ENCODE measurements at places on chromosomes 11 and 22.
A peak's percentile ranks its signal among the peaks of the same experiment; 100 is the strongest.

DNA sequence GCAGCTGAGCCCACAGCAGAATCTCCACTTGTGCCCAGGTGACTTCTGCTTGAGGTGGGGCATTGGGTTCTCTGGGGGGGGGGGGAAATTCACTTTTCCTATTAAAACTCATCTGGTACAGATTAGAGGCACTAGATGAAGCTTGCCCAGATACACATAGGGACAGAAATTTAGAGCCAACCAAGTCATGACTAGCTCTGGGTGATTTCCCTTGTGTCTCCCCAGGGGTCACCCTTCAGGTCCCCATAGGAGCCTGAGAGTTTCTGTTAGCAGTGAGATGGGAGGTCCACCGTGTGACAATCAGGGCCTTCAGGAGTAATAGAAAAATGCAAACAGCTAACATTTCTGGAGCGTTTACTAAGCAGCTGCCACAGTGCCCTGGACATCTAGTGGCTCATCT is 77.0 kb downstream of the NAT10 start:
- no peak for DNase-seq

DNA sequence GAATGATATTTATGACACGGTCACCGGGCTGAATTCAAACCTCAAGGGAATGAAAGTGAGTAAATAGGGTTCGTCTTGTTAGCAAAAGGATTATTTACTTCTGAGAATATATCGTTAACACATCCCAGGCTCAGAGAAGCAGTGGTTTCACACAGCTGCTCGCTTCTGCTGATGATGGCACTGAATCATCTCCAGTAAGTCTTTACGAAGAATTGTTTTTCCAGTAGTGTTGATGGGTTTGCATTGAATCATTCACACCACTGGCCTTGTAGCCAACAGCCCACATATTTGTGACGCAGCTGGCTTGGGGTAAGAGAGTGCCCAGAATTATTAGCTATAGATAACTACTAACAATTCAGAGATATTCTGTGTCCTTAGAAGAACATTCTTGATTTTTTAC is 236.3 kb downstream of the CADM1 start:
- no peak for DNase-seq

GRCh38 chr11:112637076-112637475 is 324.1 kb upstream of the NCAM1 start:
- DNase-seq = no peak

DNA sequence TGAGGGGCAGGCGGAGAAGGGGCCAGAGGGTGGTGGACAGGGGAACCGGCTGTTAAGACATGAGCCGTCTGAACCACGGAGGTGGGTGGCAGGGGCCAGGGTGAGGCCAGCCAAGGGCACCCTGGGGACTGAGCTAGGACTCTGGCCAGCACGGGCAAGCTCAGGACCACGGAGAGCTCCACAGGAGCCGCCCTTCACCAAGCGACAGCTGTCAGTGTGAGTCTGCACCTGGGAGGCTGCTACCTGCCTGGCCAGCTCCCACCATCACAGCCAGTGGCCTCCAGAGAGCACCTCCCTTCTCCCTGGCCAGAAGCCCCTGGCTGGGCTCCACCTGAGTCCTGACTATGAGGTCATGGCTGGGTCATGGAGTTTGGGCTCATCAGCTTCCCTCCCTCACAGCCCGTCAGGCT is 21.6 kb downstream of the MGAT3 start:
- DNase-seq = no peak

DNA sequence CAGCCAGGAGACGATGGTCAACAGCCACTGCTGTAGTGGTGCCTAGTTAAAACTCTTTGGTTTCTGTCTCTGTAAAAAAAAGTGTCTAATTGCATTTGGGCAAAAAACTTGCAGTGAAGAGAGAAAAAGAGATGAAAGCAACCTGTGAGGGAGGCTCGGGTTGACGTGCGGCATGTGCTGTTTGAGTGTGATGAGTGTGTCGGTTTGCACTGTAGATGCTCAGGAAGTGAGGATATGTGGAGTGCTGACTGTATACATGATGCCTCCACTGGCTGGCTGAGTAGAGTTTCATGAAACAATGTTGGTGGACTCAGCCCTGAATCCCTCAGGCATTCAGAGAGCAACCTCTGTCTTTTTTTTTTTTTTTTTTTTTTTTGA is 4.3 kb upstream of the DGCR6L start:
- DNase-seq = peak; percentile 48

- no peak for DNase-seq
Measured at GRCh38 chr22:42622061-42622710, 7.5 kb upstream of the POLDIP3 start.

DNA sequence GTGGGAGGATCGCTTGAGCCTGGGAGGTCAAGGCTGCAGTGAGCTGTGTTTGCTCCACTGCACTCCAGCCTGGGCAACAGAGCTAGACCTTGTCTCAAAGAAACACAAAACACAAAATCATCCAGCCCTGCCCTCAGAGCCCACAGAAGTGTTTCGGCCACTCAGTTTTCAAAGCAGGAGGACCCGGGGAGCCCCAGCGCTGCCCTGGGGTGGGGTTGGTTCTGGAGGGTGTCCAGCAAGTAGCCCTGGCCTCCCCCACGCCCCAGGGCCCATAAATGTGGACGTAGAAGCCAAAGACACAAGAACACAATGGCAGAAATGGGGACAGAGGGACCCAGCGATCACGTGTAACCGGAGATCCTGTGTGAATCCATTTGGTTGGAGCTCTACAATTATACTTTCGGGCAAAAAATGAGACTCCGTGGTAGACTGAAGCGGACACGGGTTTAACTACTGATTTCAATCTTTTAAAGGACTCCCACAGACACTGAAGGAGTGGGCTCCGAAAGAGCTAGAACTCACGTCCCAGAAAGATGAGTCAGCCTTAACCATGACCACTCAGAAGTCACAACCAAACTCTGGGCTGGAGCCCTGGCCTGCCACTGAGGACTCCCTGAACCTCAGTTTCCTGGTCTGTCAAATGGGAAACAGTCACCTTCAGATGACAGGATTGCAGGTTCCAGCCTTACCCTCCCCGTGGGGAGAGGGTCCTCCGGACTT is 9.0 kb upstream of the CYTH4 start:
- peak; percentile 35 for DNase-seq

GRCh38 chr11:59207988-59208451 is 4.7 kb downstream of the MPEG1 start:
- DNase-seq = no peak

DNA sequence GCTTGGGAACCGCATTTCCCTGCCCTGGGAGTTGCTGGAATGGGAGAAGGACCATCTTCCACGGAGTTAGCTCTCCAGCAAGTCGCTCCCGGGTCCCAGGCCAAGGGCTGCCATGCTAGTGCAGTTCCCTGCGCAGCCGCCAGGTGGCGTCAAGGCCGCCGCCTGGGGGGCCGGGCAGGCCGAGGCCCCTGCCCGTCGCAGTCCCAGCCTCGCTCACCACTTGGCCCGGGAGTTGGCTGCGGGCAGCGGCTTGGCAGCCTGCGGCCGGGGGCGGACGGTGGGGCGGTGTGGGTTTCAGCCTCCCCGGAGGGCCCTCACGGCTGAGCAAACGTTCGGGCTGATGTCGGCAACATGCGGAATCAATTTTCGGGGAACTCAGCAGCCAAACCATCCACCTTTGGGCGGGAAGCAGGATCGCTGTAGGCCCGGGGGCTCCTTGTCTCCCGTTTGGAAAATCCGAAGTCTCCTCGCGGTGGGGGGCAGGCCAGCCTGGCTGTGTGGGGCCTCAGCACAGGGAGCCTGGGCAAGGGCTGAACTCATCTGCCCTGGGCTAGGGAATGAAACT is 415.1 kb downstream of the SOX6 start:
- no peak for DNase-seq

GRCh38 chr11:64800303-64801157 is 2.5 kb downstream of the MAP4K2 start:
- no peak for DNase-seq

DNA sequence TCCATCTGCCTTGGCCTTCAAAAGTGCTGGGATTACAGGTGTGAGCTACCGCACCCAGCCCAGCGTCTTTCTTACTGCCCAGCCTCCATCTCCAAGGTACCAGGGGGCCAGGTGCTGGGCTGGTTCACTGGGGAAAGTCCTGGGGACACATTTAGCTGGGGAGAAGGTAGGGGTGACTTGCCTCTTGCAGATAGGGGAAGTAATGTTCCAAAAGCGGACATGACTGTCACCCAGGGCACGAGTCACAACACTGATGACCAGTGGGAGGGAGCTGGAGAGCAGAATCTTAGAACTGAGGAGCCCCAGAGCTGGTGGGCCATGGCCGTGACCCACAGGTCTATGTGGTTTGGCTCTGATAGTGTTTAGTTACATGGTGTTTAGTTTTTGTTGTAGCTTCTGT is 2.4 kb upstream of the SLC15A3 start:
- DNase-seq = no peak

GRCh38 chr11:66365166-66365565 is 6.4 kb downstream of the SLC29A2 start:
- no peak for DNase-seq

DNA sequence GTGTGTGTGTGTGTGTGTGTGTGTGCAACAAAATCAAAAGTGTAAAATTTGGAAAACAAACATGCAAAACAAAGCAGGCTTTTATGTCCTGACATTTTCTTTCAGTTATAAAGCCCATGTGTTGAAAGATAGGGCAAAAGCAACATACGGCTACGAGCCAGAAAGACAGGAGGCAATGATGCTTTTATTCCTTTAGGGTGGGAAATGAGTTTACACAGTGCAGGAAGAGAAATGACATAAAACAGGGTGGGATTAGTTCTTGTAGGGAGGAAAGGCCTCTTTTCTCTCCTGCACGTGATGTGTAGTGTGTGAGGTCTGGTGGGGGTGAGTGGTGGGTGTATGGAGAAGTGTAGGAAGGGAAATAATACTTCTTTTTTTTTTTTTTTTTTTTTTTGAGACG is 29.4 kb downstream of the IL18 start:
- no peak for DNase-seq

GRCh38 chr11:75816561-75817239 is 1.7 kb downstream of the UVRAG start:
- DNase-seq = no peak

- DNase-seq = no peak
Measured at GRCh38 chr11:88212300-88212699, 37.1 kb upstream of the RAB38 start.

DNA sequence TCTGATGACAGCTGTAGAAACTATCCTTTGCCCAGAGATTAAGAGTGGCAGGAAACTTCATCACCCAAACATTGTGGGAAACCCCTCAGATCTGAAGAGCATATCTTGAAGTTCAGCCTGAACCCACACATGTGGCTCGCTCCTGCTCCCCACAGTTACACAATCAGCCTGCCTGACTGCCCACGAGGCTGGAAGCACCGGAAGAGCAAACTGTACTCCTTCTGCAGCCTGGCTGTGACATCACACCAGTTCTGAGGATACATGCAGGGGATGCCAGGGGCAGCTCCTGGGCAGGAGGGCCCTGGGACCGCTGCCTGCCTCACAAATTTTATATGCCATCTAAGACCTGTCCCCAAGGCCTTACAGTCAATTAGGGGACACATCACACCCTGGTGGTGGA is 444.4 kb downstream of the BUD13 start:
- DNase-seq = no peak

DNA sequence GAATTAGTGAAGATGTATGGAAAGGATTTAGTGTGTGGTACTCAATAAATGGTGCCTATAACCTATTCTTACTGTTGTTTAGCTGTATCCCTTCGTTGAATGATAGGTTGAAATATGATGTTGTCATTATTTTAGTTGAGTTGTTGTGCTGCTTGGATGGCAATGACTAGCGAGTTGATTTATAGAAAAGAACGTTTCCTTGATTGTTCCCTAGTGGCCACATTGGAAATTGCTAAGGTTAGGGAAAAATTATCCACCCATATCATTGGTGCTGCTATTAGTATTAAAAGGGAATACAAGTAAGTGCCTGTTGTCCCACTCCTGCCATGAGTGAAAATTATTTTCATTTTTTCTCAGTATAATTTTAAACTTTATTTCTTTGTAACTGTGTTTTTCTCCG is 14.5 kb downstream of the EMSY start:
- DNase-seq = no peak

GRCh38 chr11:39345834-39346442 is 2113.5 kb downstream of the LRRC4C start:
- no peak for DNase-seq

DNA sequence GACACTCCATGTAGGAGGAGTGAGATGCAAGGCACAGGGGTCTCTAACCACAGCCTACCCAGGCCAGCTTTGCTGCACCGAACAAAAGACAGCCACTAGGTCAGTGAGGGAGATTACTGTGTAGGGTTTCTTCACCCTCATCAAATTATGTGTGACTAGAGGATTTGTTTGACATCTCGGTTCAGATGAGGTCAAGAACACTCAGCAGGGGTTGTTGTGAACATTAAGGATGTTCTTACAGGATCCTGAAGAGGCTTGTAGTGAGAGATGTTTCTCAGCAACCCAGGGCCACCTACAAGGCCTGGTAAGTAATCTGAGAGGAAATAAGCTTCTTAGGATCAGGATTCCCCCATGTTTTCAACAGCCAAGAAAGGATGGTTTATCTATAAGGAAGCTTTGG is 202.1 kb downstream of the NXPE2 start:
- DNase-seq = no peak

DNA sequence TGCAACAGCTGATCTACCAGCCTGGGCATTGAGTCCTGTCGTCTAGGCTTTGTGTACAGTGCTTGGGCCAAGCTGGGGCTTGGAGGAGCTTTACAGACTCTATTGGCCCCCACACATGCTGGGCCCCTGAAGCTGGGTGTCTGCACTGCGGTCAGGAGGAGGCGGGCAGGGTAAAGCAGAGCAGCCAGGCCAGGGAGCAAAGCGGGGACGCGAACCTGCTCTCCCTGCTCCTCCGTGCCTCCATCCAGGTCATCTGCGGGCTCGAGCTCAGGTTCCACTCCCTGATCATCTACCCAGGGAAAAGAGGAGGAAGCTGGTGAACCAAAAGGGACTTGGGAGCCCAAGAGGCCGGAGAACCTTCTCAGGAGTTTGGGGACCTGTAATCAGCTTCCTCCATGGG is 27.0 kb downstream of the USH1C start:
- no peak for DNase-seq

- DNase-seq = peak; percentile 71
Measured at GRCh38 chr22:39960791-39961746, 872 bp downstream of the TMA7B start.

- DNase-seq = no peak
Measured at GRCh38 chr11:91979775-91980174, 244.8 kb upstream of the FAT3 start.

- no peak for DNase-seq
Measured at GRCh38 chr11:288478-289397, at the start of gene PGGHG. Gene PGGHG, plus strand, starts transcription at chr11:289126. Its CDS starts 691 bp downstream, at chr11:289817.

- DNase-seq = no peak
Measured at GRCh38 chr11:6681505-6681904, 1.6 kb downstream of the MRPL17 start.

- DNase-seq = no peak
Measured at GRCh38 chr22:49008682-49009235, 818.9 kb downstream of the BRD1 start.

GRCh38 chr11:69573761-69574607 is 67.0 kb upstream of the CCND1 start:
- no peak for DNase-seq

All from stimulated activated CD4-positive, alpha-beta T cell treated with anti-CD3 and anti-CD28 coated beads, Interleukin-15, amount 100 ng/mL, for 48 hours (primary cell).